ENCODE measurements at places on chromosomes 2 and 18.

- no peak for DNase-seq
These were observed 63.3 kb downstream of the RTP5 start for GRCh38 chr2:241932899-241933178.

- DNase-seq: no peak
These were observed 55.2 kb downstream of the DLGAP1 start for GRCh38 chr18:4399929-4400328.

- DNase-seq: no peak
These were observed 67.1 kb downstream of the NXPH2 start for GRCh38 chr2:138713069-138713496.

GRCh38 chr2:9370746-9371145, 52.6 kb downstream of the ITGB1BP1 start:
- no peak for DNase-seq

DNA sequence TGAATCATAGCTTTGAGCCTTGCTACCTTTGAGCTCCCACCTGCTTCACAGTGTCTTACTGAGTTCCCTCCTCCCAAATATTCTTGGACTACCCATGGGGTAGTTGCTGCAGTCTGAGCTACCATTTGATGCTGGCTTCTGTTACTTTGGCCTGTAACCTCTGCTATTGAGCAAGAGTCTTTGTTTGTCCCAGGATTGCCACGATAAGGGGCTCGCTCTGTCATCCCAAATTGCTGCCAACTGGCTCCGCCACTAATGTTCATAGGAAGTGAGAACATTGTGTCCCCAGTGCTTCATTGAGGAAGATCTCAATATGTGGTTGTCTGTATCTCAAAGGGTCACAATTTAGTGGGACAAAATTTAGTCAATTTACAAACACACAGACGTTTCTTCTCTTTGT, 103.8 kb downstream of the TRIM43 start:
- no peak for DNase-seq

DNA sequence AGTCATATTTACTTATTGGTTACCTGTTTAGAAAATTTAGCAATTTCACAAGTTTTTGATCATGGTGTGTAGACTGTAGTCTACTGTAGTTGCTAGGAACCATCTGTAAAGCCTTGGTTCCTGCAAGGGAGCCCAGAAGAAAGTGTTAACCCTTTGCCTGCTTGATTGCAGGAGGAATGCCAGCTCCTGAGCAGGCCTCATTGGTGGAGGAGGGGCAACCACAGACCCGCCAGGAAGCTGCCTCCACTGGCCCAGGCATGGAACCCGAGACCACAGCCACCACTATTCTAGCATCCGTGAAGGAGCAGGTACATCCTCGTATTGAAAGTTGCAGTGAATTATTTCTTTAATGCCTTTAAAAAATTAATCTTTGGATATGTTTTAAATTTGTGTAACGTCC, 76.3 kb downstream of the PKP4 start:
- no peak for DNase-seq

GRCh38 chr2:212536817-212537725, 1.5 kb downstream of the ERBB4 start:
- DNase-seq: no peak

DNA sequence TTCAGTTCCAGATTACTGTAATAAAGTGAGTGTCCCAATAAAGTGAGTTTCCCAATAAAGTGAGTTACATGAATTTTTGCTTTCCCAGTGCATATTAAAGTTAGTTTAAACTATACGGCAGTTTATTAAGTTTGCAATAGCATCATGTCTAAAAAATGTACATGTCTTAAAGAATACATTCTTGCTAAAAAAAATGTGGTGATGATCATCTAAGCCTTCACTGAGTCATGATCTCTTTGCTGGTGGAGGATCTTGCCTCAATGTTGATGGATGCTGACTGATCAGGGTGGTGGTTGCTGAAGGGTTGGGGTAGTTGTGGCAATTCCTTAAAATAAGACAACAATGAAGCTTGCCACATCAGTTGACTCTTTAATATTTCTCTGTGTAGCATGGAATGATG, 664.2 kb downstream of the TDRD15 start:
- DNase-seq: no peak

DNA sequence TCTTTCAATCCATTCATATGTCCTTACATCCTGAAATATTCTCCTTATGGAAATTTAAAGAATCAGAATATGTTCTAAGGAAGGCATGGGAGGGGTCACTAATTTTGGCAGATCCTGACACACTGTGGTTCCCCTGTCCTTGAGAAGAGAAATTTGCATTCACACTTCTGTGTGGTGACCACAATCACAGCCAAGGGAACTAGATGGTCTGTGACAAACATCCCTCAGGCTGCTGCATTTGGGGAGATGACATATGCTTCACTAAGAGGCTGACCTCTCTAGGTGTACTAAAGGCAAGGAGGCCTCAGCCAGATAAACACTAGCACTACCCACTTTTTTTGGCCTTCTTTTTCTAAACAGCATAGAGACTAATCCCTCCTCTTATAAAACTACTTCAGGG, 129.6 kb downstream of the MREG start:
- DNase-seq: no peak

DNA sequence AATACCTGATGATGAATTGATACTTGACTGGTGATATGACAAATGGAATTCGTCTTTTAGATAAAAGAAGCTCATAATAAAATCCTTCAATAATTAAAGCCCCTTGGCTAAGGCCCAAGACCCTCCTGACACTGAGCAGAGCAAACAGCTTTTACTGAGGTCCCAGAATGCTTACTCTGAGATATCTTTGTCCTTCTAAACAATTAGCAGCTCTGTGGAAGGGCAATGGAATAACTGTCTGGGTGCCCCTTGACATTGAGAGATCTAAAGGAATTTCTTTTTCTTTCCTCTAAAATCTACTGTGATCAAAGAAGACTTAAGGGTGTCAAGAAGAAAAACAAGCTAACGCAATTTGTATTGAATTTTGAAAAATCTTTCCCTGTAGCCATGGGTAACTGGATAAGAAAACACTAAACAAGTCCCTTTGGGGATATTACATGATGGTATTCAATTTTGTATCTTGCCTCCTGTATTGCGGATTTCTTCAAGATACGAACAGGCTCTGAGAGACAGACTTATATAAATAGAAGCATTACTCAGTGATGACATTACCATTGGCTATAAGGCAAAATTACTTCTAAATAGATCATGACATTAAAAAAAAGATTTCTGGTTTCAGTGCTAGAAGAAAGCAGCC, 128.8 kb downstream of the MREG start:
- DNase-seq: no peak

GRCh38 chr18:13775058-13775457, 48.6 kb downstream of the RNMT start:
- no peak for DNase-seq

DNA sequence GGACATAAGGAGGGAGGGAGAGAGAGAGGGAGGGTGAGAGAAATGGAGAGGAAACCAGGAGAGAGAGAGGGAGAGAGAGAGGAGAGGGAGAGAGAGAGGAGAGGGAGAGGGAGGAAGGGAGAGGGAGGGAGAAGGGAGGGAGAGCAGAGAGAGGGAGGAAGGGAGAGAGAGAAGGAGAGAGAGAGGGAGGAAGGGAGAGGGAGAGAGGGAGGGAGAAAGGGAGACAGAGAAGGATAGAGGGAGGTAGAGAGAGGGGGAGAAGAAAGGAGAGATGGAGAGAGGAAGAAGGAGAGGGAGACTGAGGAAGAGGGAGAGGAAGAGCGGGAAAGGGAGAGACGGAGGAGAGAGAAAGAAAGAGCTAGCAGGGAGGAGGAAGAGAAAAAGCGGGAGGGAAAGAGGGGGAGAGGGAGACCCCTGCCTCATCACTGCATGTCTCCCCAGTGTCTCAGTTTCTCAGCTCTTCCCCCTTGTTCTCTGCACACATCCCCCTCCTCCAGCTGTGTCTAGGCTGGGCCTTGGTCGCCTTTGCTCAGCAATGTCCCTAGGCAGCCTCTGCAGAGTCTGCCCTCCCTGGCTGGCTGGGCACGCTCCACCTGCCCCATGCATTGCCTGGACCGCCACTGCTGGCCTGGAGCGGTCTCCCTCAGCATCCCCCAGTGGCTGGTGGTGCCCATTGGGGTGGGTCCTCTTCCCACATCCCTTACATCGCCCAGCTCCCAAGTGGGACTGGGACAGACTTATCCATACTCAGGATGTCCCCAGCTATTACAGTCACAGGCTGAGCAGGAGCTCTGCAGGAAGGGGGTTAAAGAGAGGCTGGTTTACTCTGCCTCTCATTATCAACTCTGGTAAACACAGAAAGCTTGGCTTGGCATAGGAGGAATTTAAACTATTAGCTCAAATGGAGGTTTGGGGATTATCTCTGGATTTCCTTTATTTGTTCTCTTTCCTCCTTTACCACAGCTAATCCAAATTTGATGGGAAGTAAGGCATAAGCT, 85.7 kb upstream of the APCDD1 start:
- no peak for DNase-seq

DNA sequence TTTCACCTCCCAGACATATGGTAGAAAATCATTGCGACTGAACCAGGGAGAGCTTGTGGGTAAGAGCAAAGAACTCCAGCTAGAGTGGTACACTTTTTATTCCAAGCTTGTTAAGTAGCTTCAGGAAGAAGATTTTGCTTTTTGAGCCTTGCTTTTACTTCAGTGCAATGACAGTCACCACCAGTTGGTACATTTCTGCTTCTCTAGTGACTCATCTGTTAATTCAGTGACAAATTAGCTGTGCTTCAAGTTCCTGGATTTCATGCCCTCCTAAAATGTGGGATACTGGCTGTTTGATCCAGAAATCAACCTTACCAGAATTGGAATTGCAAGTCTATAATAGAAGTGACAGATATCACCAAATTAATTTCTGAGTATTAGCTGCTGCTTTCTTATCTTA, 117.6 kb upstream of the TTN start:
- DNase-seq: no peak

DNA sequence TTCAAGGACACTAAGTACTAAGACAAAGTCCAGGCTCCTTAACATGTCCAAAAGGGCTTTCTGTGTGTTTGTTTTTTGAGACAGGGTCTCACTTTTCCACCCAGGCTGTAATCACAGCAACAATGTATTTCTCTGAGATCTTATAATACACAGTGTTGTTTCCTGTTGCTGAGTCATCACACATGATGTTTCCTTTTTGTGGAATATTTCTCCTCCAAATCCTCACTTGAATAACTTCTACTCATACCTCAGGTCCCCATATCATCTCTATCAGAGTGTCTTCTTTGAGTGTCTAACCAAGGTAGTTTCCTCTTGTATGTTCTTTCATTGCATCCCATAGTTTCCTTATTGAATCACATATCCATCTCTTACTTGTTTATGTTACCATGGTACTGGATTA, 632.0 kb upstream of the PIK3C3 start:
- DNase-seq: no peak

DNA sequence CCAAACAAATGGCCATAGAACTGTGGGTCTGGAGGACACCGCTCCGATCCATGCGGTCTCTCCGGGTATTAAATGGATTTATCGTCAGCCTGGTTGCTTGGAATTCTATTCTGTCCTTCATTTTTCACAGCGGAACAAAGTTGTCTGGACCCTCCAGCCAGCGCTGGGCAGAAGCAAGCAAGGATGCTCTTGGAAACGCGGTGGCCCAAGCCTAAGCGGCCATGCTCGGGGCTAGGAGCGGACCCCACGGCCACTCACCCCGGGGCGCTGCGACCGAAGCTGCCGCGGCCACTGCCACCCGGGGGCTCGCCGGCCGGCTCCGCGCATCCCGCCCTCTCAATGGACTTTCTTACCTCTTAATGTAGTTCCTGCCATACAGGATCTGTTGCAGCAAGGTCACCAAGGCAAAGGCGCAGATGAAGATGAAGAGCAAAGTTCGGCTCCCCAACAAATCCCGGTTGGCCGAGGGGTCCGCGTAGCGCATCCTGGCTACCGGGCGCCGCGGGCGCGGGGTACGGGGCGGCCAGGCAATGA, 761 bp downstream of the ST8SIA5 start:
- no peak for DNase-seq

DNA sequence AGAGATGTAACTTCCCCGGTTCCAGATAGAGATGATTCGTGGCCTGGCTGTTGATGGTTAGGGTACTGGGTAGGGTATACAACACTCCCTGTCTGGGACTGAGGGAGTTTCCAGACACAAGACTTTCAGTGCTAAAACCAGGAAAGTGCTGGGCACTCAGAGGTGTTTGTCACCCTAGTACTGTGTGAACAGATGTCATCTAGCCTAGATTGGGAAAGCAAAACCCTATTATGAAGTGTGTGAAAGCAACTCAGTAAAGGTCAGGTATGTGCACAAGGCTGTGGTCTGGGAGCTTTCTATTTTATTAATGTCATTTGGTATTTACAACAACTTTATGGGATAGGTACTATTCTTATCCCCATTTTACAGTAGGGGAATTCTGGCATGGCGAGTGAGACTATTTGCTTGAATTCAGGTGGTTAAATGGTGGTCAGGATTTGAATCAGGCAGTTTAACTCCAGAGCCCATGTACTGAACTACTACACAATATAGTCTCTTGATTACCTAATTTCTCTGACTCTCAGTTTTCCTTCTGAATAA, 2.6 kb downstream of the BZW1 start:
- no peak for DNase-seq

GRCh38 chr18:6797171-6797570, 67.7 kb downstream of the ARHGAP28 start:
- no peak for DNase-seq

- DNase-seq: no peak
These were observed 89.6 kb downstream of the GBX2 start for GRCh38 chr2:236078297-236079255.

- DNase-seq: no peak
These were observed 4.1 kb downstream of the NEDD4L start for GRCh38 chr18:58048081-58048642.

GRCh38 chr2:240507778-240508251, 50.0 kb downstream of the ANKMY1 start:
- no peak for DNase-seq

DNA sequence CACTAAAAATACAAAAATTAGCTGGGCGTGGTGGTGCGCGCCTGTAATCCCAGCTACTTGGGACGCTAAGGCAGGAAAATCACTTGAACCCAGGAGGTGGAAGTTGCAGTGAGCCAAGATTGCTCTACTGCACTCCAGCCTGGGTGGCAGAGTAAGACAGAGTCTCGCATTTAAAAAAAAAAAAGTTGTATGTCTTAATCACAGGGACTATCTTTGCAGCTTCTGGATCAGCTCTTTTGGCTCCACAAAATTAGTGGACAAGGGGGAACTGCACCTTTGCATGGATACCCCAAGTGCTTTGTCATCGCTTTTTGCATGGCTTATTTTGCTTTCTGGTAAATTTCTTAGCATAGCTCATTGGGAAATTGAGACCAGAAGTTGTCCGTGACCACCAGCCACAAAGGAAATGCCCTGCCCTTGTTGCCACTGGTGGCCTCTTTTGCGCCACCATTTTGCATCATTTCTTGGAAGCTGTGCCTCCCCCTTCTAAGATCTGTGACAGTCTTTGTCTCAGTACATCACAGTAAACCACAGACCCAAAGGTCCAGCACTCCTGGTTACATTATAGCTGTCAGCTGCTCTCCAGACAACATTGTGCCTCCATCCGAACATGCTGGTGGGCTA, 43.9 kb upstream of the PCBP1 start:
- no peak for DNase-seq

Measured in GDM1 (cell line).